ENCODE measurements at places on chromosomes 16 and 17. TPM values are rescaled to one million over a fixed set of nuclear protein-coding genes. Genes with fewer than 3 reads are reported as not detected.
A peak's percentile ranks its signal among the peaks of the same experiment; 100 is the strongest.

DNA sequence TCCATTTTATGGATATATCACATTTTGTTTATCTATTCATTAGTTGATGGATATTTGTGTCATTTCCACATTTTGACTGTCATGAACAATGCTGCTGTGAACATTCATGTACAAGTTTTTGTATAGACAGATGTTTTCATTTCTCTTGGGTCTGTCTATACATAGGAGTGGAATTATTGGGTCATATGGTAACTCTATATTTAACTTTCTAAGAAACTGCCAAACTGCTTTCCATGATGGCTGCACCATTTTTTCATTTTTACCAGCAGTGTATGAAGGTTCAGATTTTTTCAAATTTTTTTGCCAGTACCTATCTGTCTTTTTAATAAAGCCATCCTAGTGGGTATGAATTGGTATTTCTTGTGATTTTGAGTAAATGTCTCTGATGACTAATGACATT is 15.5 kb downstream of the NFAT5 start:
- no peak for DNase-seq

GRCh38 chr17:45936610-45937009 is 42.3 kb downstream of the MAPT start:
- DNase-seq: no peak

GRCh38 chr17:31318298-31318801 is 3.1 kb downstream of the EVI2A start:
- DNase-seq: no peak

- DNase-seq: no peak
Measured at GRCh38 chr16:24428756-24429155, 110.6 kb upstream of the RBBP6 start.

DNA sequence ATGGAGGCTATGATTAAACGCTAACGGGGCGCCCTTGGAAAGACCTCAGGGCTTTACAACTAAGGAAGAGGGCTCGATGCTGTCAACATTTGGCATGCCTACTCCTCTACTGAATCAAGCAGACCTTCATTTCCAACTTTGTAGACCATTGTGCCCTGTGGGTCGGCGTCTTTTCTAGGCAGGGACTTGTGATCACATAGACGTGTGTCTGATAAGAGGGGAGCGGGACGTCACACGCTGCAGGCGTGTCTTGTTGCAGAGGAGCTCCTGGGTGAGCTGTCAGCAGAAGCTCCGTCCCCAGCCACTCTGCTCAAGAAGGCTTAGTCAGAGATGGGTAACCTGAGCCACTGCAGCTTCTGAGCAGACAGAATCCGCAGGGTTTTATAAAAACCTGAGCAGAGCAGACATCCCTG is 2.8 kb downstream of the MAPK8IP3 start:
- no peak for DNase-seq

GRCh38 chr17:58232707-58233156 is 5.7 kb upstream of the LPO start:
- no peak for DNase-seq

GRCh38 chr17:43366891-43367736 is 31.7 kb upstream of the ARL4D start:
- DNase-seq: no peak

- no peak for DNase-seq
Measured at GRCh38 chr17:33199571-33200510, 93.3 kb downstream of the ASIC2 start.

GRCh38 chr17:6394055-6394606 is 40.8 kb downstream of the AIPL1 start:
- DNase-seq: no peak

GRCh38 chr17:66403846-66404556 is 101.6 kb downstream of the PRKCA start:
- DNase-seq: no peak

GRCh38 chr17:902463-902862 is 77.1 kb downstream of the NXN start:
- no peak for DNase-seq

DNA sequence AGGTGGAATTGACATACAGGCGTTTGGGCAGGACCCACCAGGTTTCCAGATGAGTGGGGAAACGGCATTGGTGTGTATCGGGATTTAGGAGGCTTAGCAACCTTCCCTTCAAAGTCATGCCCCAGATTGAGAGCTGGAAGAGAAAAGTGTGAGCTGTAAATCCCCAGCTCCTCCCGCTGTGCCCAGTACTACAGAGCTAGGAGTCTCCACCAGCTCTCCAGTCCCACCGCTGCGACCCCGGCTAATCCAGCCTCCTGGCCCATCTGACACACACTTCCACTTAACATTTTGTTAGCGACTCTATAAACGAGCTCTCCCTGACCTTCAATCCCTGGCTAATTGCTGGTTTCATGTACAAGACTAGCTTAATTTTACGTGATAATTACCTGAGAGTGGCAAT is 29.9 kb upstream of the LHX1 start:
- DNase-seq: no peak

DNA sequence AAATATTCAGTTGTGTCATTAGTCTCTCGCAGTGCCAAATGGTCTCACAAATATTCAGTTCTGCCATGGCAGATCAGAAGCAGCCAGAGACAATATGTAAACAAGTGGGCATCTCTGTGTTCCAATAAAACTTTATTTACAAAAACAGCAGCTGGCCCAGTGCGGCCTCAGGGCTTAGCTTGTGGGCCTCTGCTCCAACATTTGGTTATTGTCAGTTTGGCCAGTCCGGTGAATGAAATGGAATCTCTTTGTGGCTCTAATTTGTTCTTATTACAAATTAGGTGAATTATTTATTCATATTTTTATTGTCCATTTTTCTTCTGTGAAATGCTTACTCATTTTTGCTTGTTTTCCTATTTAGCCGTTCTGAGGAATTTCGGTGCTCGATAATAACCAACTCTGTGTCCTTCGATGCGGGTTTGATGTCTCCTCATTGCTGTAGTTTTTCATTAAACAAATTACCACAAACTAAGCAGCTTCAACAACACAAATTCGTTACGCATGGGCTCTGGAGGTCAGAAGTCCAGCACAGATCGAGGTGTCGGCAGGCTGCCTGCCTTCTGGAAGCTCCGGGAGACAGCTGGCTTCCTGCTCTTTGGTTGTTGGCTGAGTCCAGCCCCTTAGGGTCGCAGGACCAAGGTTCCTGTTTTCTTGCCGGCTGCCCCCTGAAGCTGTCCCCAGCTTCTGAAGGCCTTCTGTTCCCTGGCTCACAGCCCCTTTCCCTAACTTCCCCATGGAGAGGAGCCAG is 4.1 kb upstream of the SLC38A10 start:
- DNase-seq: no peak

DNA sequence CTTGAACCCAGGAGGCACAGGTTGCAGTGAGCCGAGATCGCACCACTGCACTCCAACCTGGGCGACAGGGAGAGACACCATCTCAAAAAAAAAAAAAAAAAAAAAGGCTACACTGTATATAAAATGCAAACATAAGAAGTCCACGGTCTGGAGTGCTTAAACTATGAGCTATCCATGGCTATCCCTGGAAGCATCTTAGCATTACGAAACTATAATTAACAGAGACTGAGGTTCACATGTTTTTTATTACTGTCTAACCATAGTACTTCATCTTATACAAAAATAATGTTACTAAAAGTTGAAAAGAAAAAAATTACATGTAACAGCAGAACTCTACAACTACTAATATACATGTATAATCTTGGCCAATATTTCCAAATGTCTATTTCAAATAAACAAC is 32.8 kb downstream of the HELZ start:
- DNase-seq: no peak

DNA sequence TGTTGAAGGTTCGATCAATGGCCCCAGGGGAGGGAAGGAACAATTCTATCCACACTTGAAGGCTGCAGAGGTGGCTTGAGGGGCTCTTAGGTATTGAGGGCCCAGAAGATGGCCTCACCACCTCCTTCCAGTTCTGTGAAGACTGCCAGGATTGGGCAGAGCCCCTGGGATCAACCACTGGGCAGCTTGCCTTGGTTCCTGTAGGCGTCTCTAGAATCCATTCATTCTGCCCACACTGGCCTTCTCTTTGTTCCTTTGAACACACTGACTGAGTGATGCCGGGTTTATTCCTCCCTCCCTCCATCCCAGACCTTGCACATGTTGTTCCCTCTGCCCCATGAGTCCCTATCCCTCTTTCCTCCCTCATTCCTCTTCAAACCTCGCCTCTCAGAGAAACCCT is 50.5 kb downstream of the SYT17 start:
- DNase-seq: peak; percentile 32

DNA sequence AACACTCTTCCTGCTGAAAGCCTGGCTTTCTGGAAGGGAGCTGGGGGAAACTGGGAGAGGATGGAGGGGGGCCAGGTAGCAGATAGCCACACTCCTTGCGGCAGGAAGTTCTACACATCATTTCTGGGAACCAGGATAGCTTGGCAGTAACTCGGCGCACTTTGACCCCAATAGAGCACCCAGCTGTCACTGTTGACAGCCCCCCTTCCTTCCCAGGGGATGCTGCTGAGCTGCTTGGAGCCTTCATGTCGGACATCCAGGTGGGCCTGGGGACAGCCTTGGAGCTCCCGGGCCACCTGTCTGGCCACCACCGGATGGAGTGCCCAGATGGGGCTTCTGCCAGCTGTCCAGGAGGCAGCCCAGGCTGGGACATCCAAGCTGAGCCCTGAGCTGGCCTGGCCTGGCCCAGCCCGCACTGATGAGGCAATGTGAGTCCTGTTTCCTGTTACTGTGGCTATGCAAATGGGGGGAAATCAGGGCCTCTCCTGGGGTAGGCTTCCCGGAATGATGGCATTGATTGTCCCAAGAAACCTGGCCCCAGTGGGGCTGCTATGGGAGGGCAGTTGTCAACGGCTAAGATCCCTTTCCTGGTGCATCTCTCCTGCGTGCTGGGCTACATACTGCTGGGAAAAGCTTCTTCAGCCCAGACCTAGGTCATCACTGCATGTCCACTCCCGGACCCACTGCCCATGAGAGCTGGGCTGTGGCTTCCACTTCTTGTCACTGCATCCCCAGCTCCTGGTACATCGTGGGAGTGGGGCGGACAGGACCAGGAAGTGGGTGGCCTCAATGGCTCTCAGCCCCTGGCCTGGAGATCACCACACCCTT is 50.0 kb downstream of the SOCS1 start:
- no peak for DNase-seq

DNA sequence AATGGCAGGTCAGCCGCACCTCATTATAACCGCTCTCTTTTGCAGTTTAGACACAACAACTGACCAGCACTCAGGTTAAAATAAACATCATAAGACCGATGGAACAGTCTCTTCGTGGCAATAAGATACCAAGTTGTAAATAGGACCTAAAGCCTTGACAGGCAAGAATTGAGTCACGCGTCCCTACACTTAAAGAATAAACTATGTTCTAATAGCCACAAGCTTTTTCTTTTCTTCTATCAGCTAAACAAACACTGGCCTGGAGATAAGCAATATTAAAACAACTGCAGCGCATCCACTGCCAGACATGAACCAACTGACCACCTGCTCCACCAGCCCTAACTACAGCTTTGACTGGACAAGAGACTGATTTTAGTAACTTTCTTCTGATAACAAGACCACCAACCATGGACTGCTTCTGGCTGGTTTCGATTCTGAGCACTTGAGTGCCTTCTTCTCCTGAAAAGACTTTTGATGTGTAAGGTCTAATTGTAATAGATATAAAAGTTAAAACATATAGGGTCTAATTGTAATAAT is 17.5 kb downstream of the SLFN12L start:
- DNase-seq: no peak

GRCh38 chr16:83027973-83028372 is 401.2 kb downstream of the CDH13 start:
- DNase-seq: no peak

GRCh38 chr17:11309850-11310249 is 68.8 kb downstream of the SHISA6 start:
- DNase-seq: no peak

GRCh38 chr17:15966183-15966878 is 21.4 kb downstream of the ADORA2B start:
- no peak for DNase-seq

- no peak for DNase-seq
Measured at GRCh38 chr17:58325976-58326468, 2.6 kb downstream of the TSPOAP1 start.

HIRIP3 gene
- 6.6 TPM for total RNA-seq

CRYBA1 gene
- total RNA-seq: not detected

TP53 gene
- 14.1 TPM for total RNA-seq

FNDC8 gene
- total RNA-seq: not detected

SDR42E2 gene
- total RNA-seq: not detected

PPP1R27 gene
- total RNA-seq: 0.56 TPM

KCNG4 gene
- total RNA-seq: 3.5 TPM

MYL11 gene
- not detected for total RNA-seq
